Ascending aorta (tissue), 2 donors: ENCODE measurements at places on chromosomes 3 and 15.
A peak's percentile ranks its signal among the peaks of the same experiment; 100 is the strongest.

DNA sequence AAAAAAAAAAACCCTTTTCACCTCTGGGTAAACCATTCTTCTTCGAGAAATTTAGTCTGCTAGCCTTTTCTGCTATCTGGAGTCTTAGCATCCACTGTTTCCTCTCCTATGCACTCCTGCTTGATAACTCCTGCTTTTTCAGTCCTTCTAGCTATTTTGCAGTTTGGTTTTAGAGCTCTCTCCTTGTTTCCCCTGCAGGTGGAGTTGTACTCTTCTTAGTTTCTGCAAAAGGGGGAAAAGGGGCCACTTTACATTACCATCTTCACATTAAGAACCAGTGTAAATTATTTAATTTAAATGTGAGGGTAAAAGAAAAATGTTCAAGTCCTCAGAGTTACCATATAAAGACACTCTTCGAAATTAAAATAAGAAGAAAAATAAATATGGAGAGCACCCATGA, 23.6 kb upstream of the MYLK start:
- no peak for DNase-seq

DNA sequence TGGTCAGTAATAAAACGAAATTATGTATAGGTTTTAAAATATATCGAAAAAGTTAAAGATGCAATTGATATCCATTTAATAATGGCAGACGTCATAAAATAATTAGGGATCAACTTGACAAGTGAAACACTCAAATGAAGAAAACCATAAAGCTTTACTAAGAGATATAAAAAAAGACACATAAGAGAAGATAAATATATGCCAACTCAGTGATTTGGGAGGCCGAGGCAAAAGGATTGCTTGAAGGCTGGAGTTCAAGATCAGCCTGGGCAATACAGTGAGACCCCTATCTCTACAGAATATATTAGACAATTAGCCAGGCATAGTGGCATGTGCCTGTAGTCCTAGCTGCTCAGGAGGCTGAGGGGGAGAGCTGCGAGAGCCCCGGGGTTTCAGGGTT, 190.5 kb downstream of the SV2B start:
- DNase-seq = no peak

DNA sequence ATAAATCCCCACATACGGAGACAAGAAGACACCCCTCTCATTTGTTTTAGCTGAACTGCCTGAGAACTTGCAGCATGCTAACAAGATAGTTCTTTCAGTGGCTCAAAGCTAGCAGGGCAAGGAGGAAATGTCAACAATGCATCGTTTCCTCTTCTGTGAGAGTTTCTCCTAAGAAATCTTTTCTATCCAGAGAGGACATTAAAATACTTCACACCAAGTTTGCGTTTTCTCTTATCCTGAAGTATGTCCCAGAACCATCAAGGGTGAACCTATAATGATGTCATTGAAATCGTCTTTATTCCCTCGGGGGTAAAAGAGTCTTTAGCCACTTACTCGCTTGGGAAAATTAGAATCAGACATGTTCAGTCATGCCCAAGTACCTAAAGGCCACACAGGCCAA, 541.7 kb upstream of the MDFIC2 start:
- no peak for DNase-seq

GRCh38 chr3:185210621-185211142, 43.2 kb downstream of the EHHADH start:
- no peak for DNase-seq

DNA sequence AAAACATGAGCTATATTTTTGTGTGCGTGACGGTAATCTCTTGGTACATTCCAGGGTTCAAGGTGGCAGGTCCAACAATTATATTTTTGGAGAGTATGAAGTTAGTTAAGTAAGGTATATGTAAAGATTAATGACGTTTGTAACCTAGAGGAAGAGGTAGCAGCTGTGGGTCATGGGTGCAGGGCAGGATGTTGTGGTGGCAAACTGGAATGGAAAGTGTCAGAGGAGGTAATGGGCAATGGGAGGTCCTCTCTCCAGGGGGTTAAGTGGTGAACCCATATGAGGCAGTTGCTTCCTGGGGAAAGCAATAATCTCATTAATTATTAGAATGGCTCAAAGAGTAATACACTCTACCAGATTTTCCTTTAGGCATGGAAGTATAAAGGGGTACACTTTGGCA, 1.0 kb upstream of the CD200R1L start:
- DNase-seq = no peak

DNA sequence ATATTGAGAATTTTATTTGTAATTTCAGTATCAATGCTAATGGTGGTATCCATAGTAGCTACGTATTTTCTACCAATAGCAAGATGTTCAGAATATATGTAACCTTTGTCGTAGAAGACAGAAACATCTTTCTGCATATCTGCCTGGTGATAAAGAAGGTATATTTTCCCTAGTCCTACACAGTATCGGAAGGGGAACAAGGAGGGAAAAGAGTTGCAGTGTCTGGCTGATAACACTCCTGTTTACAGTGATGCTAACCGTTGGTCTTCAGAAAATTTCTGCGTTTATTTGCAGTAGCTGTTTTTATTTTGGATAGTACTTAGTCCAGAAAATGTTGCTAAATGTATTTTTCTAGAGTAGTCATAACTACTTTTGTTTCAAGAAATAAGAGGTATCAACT, 25.2 kb downstream of the TSC22D2 start:
- no peak for DNase-seq

DNA sequence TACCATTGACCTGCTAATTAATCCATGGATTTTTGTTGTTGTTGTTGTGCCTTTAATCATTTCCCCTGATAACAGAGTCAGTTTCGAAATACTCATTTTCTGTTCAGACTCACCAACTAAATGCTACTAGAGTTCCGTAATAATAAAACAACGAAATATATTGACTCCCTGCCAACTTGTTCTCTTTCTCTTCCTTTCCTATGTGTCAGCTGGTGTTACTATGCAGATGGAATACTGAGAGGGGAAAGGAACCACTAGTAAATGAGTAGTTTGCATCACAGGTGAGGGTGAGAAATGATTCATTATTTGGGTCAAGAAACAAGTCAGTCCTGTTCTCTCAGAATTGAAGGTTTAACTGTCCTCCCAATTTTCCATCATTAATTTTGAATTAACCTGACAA, 1027.3 kb downstream of the TUSC7 start:
- no peak for DNase-seq

- DNase-seq = no peak
These were observed 52.3 kb downstream of the PCSK6 start for GRCh38 chr15:101437209-101437608.

DNA sequence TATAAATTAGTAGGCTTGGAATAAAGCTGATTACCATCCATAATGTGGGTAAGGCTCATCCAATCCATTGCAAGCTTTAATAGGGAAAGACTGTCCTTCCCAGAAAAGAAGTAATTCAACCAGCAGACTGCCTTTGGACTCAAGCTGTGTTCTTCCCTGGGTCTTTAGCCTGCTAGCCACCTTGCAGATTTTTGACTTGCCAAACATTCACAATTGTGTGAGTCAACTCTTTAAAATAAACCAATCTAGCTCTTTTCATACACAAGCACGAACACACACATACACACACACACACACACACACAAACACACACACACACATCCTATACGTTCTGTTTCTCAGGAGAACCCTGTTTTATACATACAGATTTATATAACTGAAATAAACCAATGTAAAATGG, 248.1 kb downstream of the NAALADL2 start:
- DNase-seq = no peak

GRCh38 chr15:74869372-74869725, 3.8 kb downstream of the SCAMP2 start:
- no peak for DNase-seq

DNA sequence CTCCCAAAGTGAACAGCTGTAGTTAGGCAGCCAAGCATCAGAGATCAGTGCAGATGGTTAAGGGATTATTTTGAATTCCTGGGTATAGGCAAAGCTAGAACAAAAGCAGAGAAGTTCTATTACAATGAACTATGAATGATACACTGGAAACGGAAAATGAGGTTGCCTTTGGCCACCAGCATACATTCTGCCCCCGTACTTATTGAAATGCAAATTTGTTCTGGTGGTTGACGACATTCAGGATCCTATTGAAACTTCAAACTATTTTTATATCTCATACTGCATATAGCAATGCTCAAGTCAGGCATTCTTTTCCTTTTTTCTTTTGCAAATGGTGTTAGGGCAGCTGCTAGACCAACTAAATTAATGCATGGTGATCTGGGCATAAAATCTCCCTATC, 61.7 kb downstream of the SLC12A1 start:
- no peak for DNase-seq

GRCh38 chr3:14126887-14127505, 2.1 kb downstream of the TMEM43 start:
- peak; percentile 42 for DNase-seq

DNA sequence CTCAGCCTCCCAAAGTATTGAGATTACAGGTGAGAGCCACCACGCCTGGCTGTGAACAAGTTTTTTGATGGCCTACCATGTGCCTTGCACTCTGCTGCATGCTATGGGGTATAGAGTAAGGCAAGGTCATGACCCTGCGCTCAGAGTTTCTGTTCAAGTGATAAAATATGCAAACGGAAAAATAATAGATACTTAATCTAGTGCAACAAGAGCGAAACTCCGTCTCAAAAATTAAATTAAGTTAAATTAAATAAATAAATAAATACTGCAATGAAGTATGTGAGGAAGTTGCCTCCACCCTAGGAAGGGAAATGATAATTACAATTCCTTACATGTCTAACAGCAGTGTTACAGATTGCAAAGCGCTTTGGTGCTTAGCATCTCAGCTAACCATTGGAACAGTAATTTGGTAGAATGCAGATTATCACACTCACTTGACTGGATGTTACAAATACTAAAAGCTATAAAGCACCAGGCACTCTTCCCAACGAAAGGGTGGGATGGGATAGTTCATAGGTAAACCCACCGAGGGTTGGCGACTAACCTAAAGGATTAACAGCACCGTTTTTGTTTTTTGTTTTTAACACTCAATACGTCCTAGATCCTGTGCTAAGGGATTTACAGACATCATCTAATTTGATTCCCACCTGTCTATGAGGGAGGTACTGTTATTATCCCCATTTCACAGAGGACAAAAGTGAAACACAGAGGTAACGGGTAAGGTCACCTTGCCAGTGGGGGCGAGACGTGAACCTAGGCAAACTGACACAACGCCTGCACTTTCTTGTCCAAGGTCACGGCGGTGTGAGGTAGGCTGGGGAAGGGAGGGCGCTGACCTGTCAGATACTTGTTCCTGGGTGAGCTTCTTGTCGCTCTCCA, 793 bp upstream of the FANCD2 start:
- DNase-seq = no peak

DNA sequence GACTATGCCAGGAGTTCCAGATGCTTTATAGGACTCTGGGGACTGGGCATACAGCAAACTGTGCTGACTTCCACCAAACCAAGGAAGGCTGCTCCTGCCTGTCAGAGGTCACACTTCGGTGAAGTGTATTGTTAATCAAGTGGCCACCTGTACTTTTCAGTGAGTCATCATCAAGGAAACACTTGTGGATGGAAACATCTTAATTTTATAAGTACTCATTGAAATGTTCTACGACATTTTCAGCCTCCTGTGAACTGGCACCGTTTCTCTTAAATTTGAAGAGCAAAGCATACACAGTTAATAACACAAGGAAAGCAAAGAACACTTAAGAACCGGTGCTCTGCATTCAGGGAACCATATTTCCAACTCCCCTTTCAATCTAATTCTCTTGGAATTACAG, 801.7 kb upstream of the DPPA4 start:
- DNase-seq = no peak

- DNase-seq = no peak
These were observed 18.3 kb downstream of the ZIC4 start for GRCh38 chr3:147387885-147388699.
